ENCODE measurements at places on chromosomes 12 and 14. TPM values are rescaled to one million over a fixed set of nuclear protein-coding genes. Genes with fewer than 3 reads are reported as not detected.

PPFIA2 gene
- total RNA-seq = 0.09 TPM

HSPB8 gene
- total RNA-seq = 9.8 TPM

CLMN gene
- total RNA-seq = 0.16 TPM

NKX2-1 gene
- 0.09 TPM for total RNA-seq
